Activated CD4-positive, CD25-positive, alpha-beta regulatory T cell (primary cell): ENCODE measurements at places on chromosomes 7 and 10.

DNA sequence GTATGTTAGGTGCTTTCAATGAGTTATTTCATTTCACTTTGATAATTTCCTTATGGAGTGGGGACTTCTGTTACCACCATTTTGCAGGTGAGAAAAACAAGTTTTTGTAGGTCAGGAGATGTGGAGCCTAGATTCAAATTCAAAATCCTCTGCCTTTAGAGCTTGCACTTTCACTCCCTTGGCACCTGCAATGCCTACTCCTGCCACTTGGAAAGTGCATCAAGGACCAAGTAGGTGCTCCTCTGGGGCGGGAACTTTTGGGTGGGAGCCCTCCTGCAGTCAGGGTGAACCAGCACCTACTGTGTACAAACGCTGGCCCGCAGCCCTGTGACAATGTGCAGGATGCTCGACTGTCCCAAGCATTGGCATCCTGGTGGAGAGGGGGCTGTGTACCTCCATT is 199.0 kb downstream of the EMX2 start:
- DNase-seq: no peak

DNA sequence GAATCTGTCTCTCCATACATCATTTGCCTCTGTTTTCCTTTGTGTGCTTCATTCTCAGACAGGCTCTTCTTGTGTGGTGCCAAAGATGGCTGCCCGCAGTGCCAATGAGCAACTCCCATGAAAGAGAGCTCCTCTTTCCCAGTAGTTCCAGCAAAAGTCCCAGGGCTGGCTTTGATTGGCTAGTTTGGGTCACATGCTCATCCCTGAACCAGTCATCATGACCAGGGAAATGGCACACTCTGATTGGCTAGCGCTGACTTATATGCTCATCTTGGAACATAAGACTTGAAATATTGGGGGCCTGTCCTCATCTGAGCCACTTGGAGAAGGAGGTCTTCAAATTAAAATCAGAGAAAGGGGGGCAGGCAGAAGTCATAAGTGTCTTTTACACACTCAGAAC is 112.7 kb downstream of the CDH23 start:
- no peak for DNase-seq

GRCh38 chr10:32125023-32125422 is 68.8 kb upstream of the KIF5B start:
- no peak for DNase-seq

DNA sequence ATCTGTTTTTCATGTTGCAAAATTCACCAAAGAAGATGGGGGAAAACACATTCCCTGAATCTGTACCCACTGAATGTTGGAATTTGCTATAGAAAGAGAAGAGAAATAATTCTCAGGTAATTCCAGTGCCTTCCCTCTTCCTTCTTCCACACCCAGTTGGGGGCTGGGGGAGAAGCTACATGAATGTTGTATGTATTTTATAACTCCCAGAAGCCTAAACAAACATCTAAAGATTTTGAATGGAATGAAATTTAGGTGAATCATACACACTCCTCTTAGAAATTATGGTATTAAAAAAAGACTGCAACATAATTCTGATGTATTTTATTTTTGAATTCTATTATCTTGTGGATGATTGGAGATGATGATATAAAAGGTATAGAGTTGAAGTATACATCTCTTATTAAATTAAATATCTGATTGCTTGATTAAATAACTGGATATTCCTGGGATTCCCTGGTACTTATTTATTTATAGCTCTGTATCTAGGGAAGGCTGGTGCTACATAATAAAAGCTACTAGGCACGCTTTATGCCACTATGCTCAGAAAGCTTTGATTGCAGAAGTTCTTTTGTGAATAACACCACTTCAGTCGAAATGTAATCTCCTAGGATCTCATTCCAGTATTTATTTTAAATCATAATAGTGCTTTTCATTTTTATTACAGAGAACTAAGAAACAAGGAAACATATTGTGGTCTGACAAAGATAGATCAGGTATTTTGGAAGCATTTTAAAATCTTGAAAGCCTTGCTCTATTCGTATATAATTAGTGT is 98.5 kb downstream of the MCU start:
- DNase-seq: no peak

DNA sequence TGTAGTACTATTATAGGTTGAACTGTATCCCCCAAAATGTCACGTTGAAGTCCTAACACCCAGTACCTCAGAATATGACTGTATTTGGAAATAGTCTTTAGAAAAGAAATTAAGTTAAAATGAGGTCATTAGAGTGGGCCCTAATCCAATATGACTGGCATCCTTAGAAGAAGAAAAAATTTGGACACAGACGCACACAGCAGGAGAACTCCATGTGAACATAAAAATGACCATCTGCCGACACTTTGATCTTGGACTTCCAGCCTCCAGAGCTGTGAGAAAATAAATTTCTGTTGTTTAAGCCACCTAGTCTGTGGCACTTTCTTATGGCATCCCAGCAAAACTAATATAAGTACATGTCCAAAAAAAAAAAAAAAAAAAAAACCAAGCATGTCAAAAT is 225.8 kb downstream of the PARD3 start:
- DNase-seq: no peak

- no peak for DNase-seq
Observed at GRCh38 chr7:82700741-82701140, 257.2 kb upstream of the CACNA2D1 start.
